Nasal cavity respiratory epithelium epithelial cell of viscerocranial mucosa (primary cell): ENCODE measurements at places on chromosomes 12 and 14. TPM values are rescaled to one million over a fixed set of nuclear protein-coding genes. Genes with fewer than 3 reads are reported as not detected.

The CLEC14A gene
- not detected in 2 replicates for total RNA-seq

The FGF6 gene
- total RNA-seq, result not detected in 2 replicates

The DPPA3 gene
- not detected in 2 replicates for total RNA-seq

The CAPS2 gene
- total RNA-seq, result 2.7 and 6.1 TPM in 2 replicates

The SCNN1A gene
- 9.6 and 76.7 TPM in 2 replicates for total RNA-seq

The AQP6 gene
- total RNA-seq, result not detected in 2 replicates

The TAMALIN gene
- total RNA-seq, result under 0.01 TPM in 1 of 2 replicates, not detected in the other

The TWF1 gene
- 150 and 183 TPM in 2 replicates for total RNA-seq

The TMEM121 gene
- 0.34 and 1.4 TPM in 2 replicates for total RNA-seq

The CD69 gene
- not detected in 2 replicates for total RNA-seq

The FAM186B gene
- total RNA-seq, result 0.34 and 0.57 TPM in 2 replicates

The ENDOU gene
- total RNA-seq, result under 0.01 TPM in 1 of 2 replicates, not detected in the other

The PRR4 gene
- total RNA-seq, result 1.4 TPM in 1 of 2 replicates, not detected in the other

The VDR gene
- 6.8 and 12.4 TPM in 2 replicates for total RNA-seq

The CHURC1 gene
- total RNA-seq, result 21.9 and 30.3 TPM in 2 replicates

The PZP gene
- total RNA-seq, result not detected in 2 replicates

The IL22 gene
- not detected in 2 replicates for total RNA-seq

The MFAP5 gene
- 0.14 and 19.5 TPM in 2 replicates for total RNA-seq

The SLC2A13 gene
- 4.1 and 8.3 TPM in 2 replicates for total RNA-seq

The USP44 gene
- 0.21 and 0.34 TPM in 2 replicates for total RNA-seq

The PROX2 gene
- not detected in 2 replicates for total RNA-seq

The IFI27 gene
- total RNA-seq, result 41.1 and 53.0 TPM in 2 replicates

The NGB gene
- total RNA-seq, result 0.07 TPM in 1 of 2 replicates, not detected in the other

The FSCB gene
- not detected in 2 replicates for total RNA-seq

The AMIGO2 gene
- 31.8 and 95.7 TPM in 2 replicates for total RNA-seq

The RPGRIP1 gene
- total RNA-seq, result not detected in 2 replicates

The KRT82 gene
- not detected in 2 replicates for total RNA-seq

The KRT4 gene
- total RNA-seq, result 1.0 and 33.2 TPM in 2 replicates

The TXNDC16 gene
- total RNA-seq, result 1.9 and 2.1 TPM in 2 replicates

The PMCH gene
- total RNA-seq, result not detected in 2 replicates

The ARHGAP9 gene
- not detected in 2 replicates for total RNA-seq

The CISTR gene
- total RNA-seq, result not detected in 2 replicates

The TNS2 gene
- total RNA-seq, result 0.34 and 3.1 TPM in 2 replicates

The IKBIP gene
- total RNA-seq, result 5.5 and 16.0 TPM in 2 replicates

The VPS37B gene
- total RNA-seq, result 23.2 and 36.5 TPM in 2 replicates

The VRTN gene
- not detected in 2 replicates for total RNA-seq

The SMCO3 gene
- not detected in 2 replicates for total RNA-seq

The PRICKLE1 gene
- 0.68 and 3.8 TPM in 2 replicates for total RNA-seq

The STYK1 gene
- total RNA-seq, result 1.4 and 2.8 TPM in 2 replicates

The PIP4P1 gene
- 17.4 and 27.3 TPM in 2 replicates for total RNA-seq

The PLA2G1B gene
- not detected in 2 replicates for total RNA-seq

The PAX9 gene
- 2.7 and 8.6 TPM in 2 replicates for total RNA-seq

The KRT5 gene
- total RNA-seq, result 6,718 and 16,450 TPM in 2 replicates

The ANO6 gene
- 34.5 and 93.3 TPM in 2 replicates for total RNA-seq

The ATG101 gene
- 84.5 and 144 TPM in 2 replicates for total RNA-seq
